ENCODE measurements at places on chromosomes 4 and X.

DNA sequence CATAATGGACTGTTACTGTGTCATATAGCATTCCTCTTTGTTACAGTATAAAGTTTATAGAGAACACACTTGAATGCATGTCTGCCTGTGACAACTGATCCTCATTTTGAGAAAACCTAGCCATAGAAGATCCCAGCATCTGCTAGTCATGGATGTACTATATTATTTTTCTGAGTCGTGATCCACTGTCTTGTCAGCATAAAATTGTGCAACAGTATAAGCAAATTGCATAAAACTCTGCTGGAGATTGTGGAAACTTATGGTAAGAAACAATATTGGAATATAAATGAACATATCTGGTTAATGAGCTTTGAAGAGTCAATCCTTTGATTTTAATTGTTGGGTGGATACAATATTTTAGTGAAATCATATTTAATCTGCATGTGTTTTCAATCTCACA is 3.6 kb downstream of the NEIL3 start:
- DNase-seq: no peak

DNA sequence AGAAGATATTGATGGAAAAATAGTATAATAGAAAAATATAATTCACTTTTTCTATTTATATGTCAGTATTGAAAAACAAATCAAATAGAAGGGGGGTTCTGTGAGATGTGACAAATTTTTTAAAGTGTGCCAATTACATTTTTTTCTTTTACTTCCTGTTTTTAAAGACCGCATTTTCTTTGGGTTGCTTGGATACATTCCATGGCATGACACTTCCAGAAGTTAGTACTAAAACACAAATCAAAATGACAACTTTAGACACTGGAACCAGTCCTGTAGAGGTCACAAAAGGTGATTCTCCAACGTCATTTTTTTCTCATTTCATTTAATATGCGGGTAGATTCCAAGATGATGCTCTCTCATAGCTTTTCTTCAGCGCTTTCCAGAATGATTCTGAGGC is 116.2 kb upstream of the GNPDA2 start:
- DNase-seq: no peak

- no peak for DNase-seq
Observed at GRCh38 chr4:14182148-14182547, 554.6 kb upstream of the BOD1L1 start.

DNA sequence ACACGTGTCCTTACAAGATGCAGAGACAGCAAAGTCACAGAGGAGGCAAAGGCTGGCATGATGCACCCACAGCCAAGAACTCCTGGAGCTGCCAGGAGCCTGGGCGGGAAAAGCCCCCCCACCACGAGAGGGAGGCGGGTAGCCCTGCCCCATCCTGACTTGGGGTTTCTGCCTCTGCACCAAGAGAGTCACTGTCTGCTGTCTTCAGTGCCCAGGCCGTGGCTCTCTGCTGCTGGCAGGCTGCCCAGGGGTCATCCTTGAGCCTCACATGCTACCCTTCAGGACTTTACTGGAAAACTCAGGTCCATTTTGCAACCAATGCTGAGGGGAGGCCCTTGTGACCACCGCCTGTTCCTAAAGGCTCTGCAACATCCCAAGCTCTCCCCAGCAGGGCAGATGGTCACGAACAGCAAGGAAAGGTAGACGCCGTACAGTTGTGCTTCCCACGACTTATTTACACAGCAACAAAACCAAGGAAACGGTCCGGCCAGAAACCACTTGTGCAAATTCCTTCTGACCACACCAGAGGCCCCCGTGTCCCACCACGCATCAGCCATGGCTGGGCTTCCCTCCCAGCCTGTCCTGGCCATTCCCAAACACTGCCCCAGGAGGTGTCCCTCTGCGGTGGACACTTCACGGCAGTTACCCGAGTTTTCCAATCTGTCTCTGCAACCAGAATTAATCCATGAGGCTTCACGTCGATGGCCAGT is 56.9 kb downstream of the ACOX3 start:
- DNase-seq: peak; percentile 55

- no peak for DNase-seq
Observed at GRCh38 chr4:3803946-3804345, 37.8 kb downstream of the ADRA2C start.

DNA sequence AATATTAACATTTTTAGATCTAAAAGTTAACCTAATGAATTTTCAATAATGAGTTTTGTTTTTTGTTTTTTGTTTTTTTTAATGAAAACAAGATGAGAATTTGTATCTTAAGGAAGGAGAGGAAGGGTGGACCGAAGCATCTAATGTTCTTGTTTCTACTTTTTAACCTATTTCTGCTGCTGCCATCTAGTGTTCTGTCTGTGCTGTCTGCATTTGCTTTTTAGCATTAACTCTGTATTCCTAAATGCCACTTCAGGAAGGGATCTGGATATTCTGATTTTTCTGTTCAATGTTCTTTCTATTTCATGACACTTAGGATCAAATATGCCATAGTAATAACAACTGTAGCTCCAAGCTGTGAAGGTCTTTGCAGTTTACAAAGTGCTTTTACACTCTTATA is 161.7 kb downstream of the BRWD3 start:
- DNase-seq: no peak

DNA sequence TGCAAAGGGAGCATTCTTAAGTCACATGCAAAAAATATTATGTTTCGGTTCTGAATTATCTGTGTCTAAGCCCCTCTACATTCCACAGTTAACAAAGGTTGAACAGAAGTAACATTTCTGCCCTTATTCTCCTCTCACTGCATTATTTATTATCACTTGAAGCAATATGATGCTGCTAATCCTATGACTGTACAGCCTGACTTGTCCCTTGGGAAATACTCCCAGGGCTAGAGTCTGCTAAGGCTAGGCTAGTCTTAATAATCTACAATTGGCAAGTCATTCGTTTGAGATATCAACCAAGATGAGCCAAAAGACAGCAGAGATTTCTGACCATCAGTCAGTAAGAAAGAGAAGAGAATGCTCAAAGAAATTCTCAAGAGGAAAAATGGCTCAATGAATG is 226.9 kb upstream of the HCCS start:
- no peak for DNase-seq

- peak; percentile 19 for DNase-seq
Observed at GRCh38 chrX:15564981-15565579, 35.7 kb downstream of the ACE2 start.

DNA sequence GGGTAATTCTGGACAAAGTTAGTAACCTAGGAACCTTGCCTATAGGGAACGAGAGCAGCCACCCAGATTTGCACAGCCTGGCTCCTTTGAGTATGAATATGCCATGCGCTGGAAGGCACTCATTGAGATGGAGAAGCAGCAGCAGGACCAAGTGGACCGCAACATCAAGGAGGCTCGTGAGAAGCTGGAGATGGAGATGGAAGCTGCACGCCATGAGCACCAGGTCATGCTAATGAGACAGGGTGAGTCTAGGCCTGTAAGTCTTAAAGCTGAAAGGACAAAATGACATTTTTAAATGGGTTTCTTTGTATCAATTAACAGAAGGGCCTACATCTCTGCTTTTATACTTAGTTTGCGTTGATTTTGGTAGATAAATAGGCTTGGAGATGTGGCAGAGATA is 4.7 kb upstream of the ITGB1BP2 start:
- no peak for DNase-seq

- no peak for DNase-seq
Observed at GRCh38 chrX:22060415-22061280, 28.5 kb downstream of the PHEX start.

DNA sequence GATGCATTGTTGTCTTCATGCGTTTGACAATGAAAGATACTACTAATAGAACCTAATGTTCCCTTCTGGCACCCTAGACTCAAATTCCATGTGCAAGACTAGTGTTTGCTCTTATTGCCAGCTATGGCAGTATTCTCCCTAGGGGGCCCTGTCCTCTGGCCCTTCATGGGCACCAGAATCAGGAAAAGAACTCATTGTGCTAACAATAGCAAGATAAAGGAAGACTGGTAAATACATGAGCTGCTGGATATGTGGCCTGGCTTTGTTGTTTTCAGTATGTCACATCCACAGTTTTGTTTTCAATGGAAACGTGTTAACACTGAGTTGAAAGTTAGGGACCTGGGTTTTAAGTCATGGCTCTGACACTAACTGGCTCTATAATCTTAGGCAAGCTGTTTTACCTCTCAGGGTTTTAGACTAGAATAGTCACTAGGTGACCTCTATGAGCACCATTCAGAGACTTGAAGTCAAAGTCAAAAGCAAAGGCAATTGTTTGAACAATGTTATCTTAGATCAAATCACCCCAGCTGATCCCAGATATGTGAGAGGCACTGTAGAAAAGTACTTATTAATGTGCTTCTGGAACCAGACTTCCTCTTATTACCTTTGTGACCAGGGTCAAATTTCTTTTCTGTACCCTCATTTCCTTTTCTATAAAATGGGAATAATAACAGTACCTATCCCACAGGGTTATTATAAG is 253.7 kb upstream of the DIAPH2 start:
- no peak for DNase-seq

GRCh38 chrX:131072871-131073571 is 14.9 kb downstream of the ARHGAP36 start:
- DNase-seq: no peak

DNA sequence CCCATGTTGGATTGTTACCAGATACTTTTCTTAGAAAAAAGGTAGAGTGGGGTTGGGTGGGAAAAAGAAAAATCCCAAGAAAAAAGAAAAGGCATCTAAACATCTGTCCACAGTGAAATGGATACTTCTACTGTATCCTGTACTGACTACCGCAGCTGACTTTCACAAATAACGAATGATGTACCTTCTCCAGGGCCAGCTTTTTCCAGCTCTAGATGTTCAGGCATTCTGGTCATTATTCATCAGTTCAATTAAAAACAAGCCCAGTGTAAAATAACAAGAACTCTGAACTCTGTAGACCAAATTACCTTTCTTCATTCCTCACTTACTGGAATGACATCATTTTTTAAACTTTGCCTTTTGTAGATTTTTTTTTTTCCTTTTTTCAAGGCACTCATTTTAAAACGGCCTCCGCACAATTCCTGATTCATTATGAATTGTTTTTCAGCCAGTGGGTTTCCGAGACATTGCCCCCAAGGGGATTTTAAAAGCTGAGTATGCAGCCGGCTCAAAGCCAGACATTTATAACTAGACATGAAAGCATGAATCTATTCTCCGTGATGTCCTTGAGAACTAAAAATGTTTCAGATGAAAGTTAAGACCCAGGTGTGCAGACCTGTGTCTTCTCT is 113.5 kb downstream of the PRKX start:
- DNase-seq: peak; percentile 16

DNA sequence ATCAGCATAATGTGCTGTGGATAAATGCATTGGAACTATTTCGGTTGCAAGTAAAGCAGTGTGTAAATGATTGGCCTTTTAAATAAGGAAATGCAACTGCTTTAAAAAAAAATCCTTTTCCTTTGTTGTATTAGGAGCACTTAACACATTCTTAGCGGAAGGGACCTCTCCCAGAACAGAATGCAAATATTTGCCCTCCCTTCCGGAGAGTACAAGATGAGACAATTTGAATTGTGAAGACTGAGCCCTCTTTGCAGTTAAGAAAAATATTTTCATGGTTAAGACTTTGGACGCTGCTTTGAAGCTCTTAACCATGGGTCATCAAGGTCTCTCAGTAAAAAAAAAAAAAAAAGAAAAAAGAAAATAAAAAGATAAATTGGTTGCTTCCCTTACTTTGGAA is 9.5 kb upstream of the NOX1 start:
- no peak for DNase-seq

DNA sequence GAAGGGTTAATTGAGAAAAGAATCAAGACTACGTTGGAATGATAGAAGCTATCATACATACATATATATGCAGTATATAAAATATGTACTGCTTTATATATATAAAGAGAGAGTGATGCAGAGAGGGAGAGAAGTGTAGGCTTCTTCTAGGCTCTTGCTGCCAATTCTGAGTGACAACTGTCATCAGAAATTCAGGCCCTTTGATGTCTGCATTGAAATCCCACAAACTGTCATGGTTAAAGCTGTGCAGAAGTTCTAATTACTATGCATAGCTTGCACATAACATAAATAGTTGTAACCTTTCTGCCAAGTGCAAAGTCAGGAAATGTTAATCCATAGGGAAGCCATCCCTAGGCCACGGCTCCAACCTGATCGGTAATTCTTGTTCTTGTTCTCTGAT is 251.0 kb downstream of the STIM2 start:
- DNase-seq: no peak

DNA sequence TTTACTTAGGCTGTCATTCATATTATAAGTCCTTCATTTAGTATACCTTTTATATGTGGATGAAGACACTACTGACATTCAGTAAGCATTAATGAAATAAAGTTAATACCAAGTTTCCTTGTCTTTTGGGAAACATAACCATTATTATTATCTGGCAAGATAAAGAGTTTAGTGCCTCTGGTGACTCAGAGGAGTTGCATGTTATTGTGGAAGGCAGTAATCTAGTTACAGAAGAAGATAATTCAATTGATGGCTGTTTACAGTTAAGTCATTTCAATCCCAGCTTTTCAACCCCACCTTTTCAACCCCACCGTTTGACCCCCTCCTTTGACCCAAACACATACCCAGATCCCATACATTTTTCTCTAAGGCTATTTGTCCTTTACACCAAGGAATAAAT is 143.8 kb downstream of the FANCB start:
- DNase-seq: no peak

GRCh38 chrX:119728487-119728886 is 29.9 kb upstream of the SOWAHD start:
- no peak for DNase-seq

DNA sequence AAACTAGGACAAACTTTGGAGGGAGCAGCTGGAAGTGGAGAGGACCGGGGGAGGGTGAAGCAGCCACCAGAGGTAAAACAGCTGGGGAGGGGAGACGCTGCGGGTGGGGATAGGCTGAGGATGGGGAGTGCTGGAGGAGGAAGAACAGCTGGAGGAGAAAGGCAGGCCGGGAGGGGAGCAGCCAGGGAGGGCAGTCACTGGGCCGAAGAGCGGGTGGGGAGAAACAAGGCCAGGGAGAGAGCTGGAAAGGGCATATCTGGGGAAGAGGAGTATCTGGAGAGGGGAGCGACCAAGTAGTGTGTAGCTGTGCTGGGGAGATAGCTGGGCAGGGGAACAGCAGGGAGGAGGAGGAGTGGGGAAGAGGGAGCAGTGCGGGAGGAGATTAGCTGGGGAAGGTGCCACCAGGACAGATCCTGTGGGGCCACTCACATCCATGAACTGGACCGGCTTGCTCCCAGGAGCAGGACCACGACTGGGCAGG is 2.7 kb downstream of the SLC38A5 start:
- no peak for DNase-seq

DNA sequence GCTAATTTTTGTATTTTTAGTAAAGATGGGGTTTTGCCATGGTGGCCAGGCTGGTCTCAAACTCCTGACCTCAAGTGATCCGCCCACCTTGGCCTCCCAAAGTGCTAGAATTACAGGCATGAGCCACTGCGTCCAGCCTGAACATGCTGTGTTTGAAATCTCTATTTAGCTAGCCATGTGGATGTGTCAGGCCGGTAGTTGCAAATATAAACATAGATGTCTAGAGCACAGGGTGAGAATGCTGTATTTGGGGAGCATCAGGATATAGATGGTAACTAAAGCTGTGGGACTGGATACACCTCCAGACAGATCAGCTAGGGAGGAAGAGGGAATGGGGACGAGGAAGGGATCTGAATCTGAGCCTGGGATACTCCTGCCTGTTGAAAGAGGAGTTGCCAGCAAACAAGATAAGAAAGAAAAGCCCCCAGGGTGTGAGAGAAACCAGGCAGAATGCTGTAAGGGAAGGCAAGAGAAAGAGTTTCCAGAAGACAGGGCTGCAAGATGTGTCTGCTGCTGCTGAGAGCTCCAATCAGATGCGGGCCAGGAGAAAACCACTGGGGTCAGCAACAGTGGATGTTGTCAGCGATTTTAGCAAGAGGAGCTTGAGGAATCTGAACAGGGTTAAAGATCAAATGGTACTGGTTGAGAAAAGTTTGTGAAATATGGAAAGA is 177.4 kb downstream of the PALLD start:
- DNase-seq: no peak

GRCh38 chrX:19682712-19683331 is 167.5 kb upstream of the MAP3K15 start:
- DNase-seq: no peak

Data from renal pelvis (tissue), 12 donors.